ENCODE measurements at places on chromosomes 7 and 10.

- DNase-seq, result no peak
Observed at GRCh38 chr7:25835197-25835596, 316.8 kb upstream of the NFE2L3 start.

- DNase-seq, result no peak
Observed at GRCh38 chr7:106480161-106480579, 180.8 kb downstream of the CCDC71L start.

- no peak for DNase-seq
Observed at GRCh38 chr7:104550362-104550761, 222.0 kb downstream of the LHFPL3 start.

DNA sequence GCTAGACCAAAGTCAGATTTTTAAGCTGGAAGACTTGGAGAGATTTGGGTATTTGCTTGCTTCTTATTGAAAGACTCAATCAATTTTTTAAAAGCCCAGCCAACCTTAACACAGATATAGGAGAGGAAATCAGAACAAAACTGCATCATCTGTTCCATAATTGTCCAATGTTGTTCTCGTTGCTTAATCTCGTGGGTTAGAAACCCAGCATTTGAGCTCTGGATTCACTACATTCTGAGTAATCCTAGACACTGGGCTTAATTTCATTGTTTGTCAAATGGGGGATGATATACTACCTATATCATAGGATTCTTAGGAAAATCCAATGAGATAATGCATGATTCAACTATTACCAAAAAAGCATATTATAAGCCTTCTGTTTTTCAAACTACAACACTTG, 48.9 kb downstream of the CALD1 start:
- no peak for DNase-seq

DNA sequence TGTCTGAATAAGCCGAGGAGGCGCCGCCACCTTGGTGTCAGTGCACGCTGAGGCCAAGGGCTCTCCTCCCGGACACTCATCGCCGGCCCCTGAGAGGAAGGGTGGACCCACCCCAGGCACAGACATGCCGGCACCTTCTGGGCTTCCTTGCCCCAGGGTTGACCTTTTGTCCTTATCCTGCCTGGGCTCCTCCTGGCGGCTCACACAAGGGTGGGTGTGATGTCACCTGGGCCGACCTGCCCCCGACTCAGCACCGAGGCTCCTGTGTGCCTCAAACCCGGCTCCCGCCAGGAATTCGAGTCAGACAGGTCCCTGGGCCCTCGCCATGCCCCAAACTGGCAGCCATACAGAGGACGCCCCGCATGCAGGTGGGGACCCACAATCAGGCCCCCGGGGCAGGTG, 17.7 kb upstream of the CFAP46 start:
- DNase-seq, result no peak

DNA sequence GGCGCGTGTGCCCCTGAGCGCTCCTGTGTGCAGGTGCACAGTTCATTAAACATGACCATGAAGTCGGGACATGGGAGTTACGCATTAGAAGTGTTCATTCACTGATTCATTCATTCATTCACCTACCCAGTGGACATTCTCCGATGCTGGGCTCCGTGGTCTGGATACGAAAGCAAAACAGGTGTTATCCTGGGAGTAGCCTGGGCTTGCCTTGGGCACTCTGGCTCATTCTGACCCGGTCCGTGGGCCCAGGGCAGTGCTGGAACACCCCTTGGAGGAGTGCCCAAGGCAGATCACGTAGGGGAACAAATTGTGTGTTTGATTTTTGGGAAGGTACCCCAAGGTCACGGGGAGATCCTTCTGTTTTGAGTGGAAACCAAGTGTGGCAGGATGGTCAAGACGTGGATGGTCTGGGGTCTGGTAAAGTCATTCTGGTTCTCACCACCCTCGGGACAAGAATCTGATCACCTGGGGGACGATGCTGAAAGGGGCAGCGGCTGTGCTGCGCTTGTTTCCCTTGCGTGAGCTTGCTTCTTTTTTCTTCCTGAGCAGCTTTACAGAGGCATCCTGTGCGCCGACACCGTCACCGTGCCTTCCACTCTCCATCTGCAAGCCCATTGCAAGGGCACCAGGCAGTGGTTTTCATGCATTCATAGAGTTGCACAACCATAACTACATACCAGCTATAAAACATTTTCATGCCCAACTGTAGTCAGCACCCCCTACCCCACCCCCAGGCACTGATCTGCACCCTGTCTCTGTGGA, 10.1 kb downstream of the ELFN1 start:
- no peak for DNase-seq

GRCh38 chr10:129631870-129632623, 165.0 kb downstream of the MGMT start:
- no peak for DNase-seq

- DNase-seq, result no peak
Observed at GRCh38 chr10:90413196-90413595, 444.6 kb downstream of the HTR7 start.

DNA sequence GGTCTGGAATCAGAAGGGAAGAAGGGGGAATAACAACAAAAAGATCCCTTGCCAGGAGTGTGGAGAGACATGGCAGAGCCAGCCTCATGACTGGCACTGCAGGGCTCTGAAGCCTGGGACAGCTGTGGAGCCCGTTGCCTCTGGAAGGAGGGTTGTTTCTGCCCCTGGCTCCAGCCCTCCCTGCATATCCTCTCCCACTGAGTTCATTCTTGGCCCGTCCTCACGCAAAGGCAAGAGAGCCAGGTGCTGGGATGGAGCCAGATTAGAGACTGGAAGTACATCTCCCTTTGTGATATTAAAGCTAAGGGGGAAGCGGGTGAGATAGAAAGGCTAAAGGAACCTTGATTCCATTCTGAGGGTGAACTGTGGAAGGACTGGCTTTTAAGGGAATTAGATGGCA, 141.5 kb upstream of the NPVF start:
- no peak for DNase-seq

DNA sequence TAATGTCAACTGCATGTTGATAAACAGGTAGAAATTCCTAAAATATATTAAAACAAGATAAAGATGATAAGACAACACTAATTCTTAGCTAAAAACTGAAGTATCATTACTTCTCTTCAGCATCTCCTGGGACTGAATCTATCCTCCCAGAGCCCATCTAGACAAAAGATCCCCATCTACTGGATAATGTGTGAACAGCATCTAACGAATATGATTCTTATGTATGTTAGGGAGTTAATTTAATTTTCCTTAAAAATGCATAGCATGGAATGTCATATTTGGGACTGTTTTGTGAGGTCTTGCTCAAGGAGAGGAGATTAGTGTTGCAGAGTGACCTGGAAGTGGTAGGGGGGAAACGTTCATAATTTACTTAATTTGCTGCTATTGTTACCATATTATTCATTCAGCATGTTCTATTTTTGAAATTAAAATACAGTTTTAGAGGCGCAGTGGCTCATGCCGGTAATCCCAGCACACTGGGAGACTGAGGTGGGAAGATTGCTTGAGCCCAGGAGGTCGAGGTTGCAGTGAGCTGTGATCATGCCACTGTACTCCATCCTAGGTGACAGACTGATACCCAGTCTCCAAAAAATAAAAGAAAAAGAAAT, 305.1 kb upstream of the CSTF2T start:
- no peak for DNase-seq

GRCh38 chr7:145850636-145851035, 266.0 kb upstream of the CNTNAP2 start:
- DNase-seq, result no peak

- DNase-seq, result no peak
Observed at GRCh38 chr7:106887421-106887820, 22.3 kb downstream of the PIK3CG start.

GRCh38 chr7:114048386-114049235, 129.8 kb upstream of the PPP1R3A start:
- no peak for DNase-seq

GRCh38 chr10:100654782-100655325, 90.5 kb upstream of the PAX2 start:
- DNase-seq, result no peak

DNA sequence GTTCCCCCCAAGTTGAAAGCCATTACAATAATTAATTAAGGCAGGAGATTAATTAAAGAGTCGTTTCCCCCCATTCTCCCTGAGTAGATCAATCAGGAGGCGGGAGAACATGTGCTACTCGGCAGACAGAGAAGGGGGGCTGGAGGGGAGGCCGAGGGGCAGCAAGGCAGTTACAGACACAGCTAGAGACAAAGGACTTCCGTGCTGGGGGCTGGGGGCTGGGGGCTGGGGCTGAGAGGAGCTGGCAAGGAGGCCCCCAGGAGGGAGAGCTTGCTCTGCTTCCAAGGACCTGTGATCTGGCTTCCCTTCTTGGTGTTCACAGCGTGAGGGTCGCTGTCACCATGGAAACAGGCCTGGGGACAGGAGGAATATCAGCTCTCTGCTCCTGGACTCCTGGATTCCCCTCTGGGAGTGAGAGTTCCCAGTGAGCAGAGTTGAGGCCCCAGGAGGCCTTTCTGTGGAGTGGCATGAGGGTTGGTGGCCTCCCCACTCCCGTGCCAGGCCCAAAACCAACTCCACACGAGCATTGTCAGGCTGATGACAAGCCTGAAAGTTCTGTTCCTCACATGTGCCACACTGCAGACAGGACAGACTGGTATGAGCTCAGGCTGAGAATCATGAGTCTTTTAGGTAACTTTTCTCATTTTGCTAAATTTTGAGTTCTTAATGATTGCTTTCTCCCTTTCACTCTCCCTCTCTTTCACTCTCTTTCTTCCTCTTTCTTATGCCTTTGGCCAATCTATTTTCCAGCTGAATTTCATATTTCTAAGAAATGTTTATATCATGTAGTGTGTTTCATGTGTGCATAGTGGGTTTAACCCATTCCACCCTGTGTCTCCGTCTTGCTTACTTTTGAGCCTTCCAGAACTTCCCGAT, 16.4 kb downstream of the FAM241B start:
- no peak for DNase-seq

GRCh38 chr7:27245798-27246691, 3.4 kb downstream of the EVX1 start:
- no peak for DNase-seq

DNA sequence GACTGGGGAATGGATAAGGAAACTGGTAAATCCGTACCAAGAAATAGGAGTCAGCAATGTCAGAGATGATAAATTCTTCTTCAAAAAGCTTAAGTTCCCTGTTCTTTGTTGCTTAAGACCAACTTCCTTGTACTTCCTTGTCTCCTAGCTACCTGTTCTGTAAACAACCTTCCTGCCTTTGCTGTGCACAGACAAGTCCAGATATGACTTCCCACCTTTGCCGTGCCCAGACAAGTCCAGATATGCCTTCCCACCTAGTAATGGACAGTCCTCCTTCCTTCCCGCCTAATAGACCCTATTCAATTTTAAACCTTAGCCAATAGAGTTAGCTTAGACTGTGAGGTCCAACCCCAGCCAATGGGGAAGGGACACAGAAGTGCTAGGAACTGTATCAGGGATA, 2.5 kb upstream of the ZNF33A start:
- no peak for DNase-seq

All from DMS 273 treated with DMSO at 0.1 percent for 48 hours (cell line).